Hematopoietic multipotent progenitor cell treated with erythropoietin and hydrocortisone succinate and interleukin-3 and kit ligand, for 8 days (in vitro differentiated cells): ENCODE measurements at places on chromosomes 7 and 10.

- DNase-seq = no peak
These were observed 39.0 kb upstream of the LRRTM3 start for GRCh38 chr10:66886848-66887247.

GRCh38 chr7:93228302-93228701 is 2.0 kb upstream of the HEPACAM2 start:
- DNase-seq = peak; percentile 83

DNA sequence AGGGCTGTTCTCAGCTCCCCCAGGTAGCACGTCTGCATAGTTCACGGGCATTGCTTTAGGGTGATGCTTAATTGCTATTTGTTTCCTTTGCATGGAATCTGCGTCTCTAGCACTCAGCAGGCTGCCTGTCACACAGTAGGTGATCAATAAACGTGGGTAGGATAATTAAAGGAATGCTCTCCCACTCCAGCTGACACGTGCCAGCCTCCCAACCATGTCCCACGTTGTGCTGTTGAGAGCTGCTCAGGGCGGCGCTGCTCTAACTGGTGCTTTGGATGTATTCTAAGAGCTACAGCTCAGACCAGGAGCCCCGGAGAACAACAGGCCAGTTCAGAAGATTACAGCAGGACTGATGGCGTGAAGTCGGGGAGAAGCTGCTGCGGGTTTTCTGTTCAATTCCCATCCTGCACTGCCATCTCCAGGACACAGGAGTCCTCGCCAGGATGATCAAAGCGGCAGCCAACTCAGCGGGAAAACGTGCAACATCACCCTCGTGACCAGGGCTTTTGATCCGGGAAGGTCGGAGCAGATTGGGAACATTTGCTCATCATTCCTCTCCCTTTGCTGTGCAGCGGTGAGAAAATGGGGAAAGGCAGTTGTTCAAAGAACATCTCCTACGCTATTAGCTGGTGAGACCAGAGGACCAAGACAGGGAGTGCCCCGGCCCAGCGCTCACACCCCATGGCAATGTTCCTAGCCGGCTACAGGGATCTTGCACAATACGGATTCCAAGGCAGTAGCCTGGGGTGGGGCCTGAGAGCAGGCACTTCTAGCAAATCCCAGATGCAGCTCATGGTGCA is 50.5 kb upstream of the FOXK1 start:
- peak; percentile 69 for DNase-seq

- DNase-seq = no peak
These were observed 61.5 kb downstream of the IQUB start for GRCh38 chr7:123472750-123473445.

- no peak for DNase-seq
These were observed 42.3 kb downstream of the JMJD1C start for GRCh38 chr10:63423494-63423893.

DNA sequence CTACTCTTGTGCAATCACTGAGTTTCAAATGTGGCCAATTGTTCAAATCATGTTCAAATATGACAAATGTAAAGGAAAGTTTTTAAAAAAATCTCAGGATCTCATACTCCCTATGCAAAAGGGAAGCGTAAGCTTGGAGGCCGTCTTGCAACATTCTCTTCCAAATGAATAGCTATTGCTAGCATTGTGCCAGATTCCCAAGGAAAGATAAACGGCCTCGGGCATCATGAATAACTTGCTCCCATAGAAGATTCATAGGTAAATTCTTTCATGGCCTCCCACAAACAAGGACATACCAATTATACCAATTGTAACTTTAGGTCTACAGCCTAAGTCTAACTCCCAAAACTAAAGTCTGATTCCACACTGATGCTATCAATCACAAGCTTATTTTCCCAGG is 416.9 kb downstream of the THSD7A start:
- DNase-seq = no peak

GRCh38 chr10:47196691-47197090 is 103.3 kb upstream of the GDF10 start:
- DNase-seq = no peak

GRCh38 chr7:82481499-82482097 is 38.0 kb upstream of the CACNA2D1 start:
- DNase-seq = peak; percentile 8

DNA sequence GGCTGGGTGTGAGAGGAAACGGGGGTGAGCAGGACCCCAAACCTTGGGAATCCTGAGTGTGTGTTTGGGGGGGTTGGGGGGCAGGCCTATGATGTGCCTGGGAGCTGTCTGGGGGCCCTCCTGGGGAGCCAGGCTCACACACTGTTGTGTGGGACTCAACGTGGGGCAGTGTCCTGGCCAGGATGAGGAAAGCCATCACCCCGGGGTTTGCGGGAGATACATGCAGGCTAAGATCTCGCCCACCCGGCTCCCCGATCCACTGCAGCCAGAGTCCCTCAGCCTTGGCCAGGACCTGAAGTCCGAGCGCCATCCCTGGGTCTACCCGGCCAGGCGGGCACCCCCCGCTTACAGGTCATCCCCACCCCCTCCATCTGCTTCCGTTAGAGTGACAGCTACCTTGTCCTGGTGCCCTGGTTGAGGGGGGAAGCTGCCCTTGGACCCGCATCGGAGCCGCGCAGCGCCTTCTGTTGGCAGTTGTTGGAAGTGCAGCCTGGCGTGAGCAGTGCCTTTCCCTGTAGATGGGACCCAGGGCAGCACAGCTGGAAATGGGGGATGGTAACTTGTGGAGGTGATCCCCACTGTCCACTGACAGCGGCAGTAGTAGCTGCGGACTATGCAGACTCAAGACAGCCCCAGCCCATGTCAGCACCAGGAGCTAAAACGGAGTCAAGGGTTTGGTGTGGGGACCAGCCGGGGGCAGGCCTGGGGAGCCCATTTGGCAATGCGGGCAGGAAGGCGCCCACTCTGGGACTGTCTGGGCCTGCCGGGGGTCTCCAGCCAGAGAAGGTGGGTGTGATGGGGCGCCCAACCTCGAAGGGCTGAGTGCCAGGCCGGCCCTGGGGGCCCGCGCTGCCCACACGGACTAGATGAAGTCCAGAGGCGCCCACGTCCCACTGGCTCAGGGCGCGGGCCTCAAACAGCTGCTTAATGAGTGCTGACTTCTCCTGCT is 885.6 kb upstream of the ZNF722 start:
- DNase-seq = no peak

DNA sequence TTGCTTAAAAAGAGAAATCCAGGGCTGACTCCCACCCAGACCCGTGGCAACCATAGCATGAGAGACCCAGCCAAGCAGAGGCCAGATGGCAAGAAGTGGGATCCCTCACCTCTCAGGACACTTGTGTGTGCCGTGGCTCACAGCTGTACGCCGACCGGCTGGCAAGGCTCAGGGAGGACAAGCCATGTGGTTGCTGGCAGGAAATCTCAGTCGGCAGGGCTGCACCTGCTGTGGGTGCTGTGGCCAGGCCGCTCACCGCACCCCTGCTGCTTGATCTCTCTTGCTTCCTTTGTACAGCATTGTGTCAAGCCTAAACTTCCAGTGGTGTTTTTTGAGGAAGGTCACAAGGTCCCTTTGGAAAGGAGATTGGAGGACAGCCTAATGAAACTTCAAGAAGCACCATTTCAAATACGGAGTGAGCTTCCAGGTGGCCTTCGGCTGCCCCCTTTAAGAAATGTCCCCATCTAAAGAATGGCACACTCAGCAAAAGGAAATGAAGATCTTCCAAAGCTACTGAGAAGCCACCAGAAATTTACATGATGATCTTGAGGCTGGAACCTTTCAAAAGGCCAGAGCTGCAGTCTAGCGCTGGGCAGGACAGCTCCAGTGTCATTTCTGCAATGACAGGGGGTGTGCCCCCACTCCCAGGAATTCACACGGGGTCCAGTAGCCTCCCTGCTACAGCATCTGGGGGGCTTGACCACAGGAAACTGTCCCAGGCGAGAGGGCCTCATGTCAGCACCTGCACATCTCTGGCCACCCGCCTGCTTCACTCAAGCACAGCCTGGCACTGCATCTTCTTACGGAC is 409.0 kb upstream of the MGMT start:
- no peak for DNase-seq

GRCh38 chr7:40850017-40850416 is 715.2 kb downstream of the SUGCT start:
- DNase-seq = no peak

- peak; percentile 33 for DNase-seq
These were observed 202.0 kb downstream of the MAD1L1 start for GRCh38 chr7:2030475-2031450.

- DNase-seq = no peak
These were observed 30.5 kb upstream of the PWWP2B start for GRCh38 chr10:132366499-132366898.

DNA sequence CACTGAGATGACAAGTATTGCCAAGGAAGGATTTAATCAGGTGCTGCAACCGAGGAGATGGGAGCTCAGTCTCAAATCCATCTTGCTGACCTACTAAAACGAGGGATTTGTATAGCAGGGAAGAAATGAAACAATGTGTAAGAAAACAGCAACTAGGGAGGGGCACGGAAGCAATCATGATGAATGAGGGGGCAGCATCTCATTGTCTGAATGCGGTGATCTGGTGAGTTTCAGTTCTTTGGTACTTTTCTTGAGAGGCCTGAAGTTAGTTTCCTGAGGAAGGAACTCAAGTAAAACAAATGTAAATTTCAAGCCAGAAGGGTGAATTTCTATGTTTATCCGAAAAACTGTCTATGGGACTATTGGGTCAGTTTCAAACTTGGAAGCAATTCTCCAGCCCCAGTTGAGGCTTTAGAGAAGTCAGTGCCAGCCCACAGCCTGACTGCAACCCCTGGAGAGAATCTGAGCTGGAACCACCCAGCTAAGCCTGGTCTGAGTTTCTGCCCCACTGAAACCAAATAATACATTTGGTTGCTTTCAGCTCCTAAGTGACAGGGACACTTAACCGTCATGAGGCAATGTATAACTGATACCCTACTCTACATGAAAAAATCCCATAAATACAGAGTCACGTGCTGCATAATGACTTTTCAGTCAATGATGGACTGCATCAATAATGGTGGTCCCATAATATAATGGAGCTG is 45.8 kb upstream of the TNS3 start:
- no peak for DNase-seq

DNA sequence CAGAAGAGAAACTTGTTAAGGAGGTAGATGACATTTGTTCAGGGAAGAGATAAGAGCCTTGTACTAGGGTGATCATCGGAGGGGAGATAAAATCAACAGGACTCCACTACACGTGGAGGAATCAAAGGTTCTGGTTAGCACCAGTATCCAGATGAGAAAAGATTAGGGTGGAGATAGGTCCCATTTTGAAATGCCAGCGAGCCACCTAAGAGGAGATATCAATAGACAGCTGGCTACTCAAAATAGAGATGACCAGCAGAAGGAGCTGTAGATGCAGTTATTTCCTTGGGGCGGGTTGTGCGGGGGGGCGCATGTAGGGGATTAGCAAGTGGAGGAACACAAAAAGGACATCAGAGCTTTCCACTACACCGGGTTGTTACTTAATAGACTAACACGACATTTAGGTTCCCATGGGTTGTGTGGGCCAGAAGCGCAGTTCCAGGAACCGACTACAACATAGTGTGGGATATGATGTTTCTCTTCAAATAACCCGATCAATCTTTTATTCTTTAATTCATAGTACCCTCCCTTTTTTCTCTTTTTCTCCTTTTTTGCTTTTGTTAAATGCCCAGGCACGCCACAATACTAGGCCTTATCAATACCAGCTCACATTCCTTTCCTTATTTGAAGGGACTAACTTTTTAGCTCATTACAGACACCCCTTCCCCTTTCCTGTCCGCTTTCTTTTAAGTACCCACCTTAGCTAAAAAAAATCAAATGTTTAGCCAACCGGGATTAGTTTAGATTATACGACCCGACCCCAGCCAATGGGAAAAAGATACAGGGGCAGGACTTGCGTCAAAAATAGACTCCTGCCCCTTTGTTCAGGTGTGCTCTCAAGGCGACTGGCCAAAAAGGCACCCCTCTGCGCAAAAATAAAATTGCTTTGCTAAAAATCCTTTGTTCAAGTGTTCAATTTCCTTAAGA is 2.0 kb upstream of the KIF11 start:
- peak; percentile 74 for DNase-seq

- no peak for DNase-seq
These were observed 124.2 kb upstream of the ABCB5 start for GRCh38 chr7:20491284-20491683.

DNA sequence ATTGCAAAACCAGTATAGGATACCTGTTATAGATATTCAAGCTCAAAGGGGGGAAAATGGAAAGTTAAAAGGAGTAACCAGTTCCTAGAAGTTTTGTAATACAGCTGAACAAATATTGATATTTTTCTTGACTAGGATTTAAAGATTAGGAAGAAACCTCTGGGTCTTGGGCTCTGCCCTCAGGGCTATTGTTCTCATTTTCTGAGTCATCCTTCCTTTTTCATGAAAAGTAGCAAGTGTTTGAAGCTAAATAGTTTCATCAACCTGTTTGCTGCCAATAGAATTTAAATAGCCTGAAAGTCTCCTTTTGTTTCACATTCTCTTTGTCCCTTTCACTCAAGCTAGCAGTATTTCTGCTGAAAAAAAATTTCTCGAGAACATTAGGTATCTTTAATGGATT is 1061.1 kb upstream of the GHITM start:
- DNase-seq = no peak

DNA sequence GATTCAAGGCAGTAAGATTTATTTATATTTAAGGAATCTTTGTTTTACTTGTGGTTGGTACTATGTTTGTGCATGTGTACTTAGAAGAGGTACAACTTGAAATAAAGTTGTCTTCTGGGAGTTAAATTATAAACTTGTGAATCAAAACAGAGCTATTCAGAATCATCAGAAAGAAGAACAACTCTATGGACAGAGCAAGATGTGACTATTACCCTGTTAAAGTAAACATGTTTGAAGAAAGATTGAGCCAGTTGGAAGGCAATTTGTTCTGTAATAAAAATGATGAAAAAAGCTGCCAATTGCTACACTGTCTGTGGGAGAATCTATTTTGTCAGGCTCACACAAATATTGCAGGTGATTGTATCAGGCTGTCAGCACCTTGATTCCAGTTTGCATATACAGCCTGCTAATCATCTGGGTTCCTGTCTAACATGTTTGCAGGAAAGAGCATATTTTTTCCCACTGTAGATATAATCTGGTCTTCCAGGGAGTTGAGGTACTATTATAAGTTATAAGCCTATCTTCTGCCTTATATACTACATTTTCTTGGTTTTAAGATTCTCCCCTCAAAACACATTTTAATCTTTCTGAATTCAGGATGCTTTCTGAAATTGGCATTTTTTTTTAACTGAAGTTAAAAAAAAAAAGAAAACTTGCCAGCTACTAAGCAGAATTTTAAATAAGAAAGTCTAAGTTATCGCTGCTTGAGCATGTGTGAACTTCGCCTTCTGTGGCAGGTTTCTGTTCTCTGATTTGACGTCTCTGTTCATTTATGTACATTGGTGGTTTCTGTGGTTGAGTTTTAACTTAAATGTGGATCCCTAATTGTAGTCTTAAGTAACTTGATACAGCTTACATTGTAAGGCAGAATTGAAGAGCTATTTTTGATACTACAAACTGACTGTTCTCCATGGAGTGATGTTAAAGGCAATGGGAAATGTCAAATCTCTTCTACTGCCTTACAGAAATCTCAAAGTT is 46.0 kb downstream of the ZNRF2 start:
- peak; percentile 68 for DNase-seq

- DNase-seq = no peak
These were observed 960.3 kb upstream of the LRRN3 start for GRCh38 chr7:110130669-110131068.
